ENCODE measurements at places on chromosomes 11 and 22. TPM values are rescaled to one million over a fixed set of nuclear protein-coding genes. Genes with fewer than 3 reads are reported as not detected.
A peak's percentile ranks its signal among the peaks of the same experiment; 100 is the strongest.

GRCh38 chr11:118087931-118088330 lies 1.2 kb upstream of the SMIM35 start:
- DNase-seq, result no peak

DNA sequence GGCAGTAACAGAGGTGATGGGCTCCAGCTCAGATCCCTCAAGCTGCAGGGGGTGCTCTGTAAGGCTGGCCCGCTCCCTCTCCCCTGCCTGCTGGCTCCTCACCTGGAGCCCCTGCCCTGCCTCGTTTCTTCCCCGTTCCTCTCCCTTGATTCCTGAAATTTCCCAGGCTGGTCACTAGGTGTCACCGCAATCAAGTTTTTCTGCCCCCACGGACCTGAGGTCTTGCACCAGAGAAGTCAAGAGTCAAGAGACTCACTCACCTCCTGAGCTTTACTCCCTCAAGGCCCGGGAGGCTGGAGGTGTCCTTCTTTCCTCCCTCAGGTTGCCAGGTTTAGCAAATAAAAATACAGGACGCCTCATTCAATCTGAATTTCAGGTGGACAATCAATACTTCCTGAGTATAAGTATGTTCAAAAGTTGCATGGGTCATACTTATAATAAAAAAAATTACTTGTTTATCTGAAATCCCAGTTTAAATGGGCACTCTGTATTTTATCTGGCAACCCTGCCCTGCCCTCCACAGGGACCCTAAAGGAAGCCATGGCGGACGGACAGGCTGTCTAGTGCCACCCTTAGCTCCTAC lies 69.2 kb downstream of the SCUBE1 start:
- peak; percentile 67 for DNase-seq

GRCh38 chr11:110366291-110366690 lies 63.5 kb upstream of the FDX1 start:
- DNase-seq, result peak; percentile 84

GRCh38 chr11:113956986-113957385 lies 17.9 kb upstream of the HTR3A start:
- DNase-seq, result no peak

DNA sequence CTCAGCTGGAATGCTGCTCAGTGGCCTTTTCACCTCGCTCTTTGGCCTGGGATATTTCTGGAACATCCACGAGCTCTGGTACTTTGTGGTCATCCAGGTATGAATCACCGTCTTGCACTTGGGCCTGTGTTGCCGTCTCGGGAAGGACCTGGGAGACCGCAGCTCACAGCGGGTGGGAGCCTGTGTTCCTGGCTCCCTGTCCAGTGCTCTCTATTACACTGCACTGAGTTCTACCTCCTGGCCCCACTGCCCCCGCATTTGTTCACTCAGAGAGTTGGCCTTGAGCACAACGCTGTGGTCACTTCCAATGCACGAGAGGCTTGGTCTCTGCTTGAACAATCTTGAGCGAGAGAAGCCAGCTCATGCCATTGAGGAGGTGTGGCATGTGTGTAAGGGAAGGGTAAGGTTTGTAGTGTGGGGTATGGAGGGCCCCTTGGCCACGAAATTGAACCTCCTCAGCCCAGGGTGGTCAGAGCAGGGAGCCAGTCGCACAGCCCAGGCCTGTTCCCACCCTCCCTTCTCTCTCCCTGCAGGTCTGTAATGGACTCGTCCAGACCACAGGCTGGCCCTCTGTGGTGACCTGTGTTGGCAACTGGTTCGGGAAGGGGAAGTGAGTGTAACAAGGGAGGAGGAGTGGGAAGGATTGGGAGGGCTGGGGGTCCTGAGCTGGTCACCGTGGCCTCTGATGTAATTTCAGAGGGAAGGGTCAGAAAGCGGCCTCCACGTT lies 16.2 kb downstream of the SLC37A2 start:
- no peak for DNase-seq

- DNase-seq, result no peak
Measured at GRCh38 chr11:6232899-6233298, 1.5 kb downstream of the FHIP1B start.

GRCh38 chr11:86608251-86608799 lies 64.1 kb downstream of the ME3 start:
- DNase-seq, result peak; percentile 76

DNA sequence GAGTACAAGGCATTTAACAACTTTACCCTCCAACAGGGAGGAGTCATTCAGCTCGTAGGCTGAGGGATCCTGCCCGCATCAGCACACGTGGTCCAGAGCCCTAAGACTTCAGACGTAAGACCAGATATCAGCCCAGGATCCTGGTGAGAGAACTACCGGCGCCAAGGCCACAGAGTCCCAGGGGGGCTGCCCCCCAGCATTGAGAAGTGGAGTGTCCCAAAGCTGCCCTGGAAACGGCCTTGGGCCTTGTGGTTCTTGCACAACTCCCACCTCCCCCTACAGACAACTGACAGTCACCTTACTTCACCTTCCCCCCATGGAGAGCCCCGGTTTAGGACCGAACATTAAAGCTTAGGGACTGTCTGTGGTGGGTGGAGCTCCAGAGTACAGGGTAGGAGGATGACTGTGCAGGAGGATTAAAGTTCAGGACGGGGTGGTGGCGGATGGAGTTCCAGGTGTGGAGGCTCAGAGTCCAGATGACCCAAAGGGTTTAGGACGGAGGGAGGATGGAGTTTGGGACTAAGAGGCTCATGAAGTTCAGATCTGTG lies 1.0 kb downstream of the C11orf91 start:
- no peak for DNase-seq

DNA sequence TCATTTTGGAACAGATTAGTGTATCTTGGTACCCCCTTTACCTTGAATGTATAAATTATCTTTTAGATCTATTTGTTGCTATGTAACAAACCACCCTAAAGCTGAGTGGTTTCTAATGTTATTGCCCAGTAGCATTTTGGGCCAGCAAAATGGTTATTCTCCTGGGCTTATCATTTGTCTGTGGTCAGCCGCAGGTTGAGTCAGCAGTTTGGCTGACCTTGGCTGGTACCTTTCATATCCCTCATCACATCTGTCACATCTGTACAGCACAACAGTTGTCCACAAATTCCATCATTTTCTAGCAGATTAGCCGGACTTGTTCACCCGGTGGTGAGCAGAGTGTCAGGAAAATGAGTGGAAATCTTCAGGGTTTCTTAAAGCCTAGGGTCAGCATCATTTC lies 588.5 kb upstream of the ARHGAP42 start:
- DNase-seq, result no peak

GRCh38 chr22:33898121-33898520 lies 22.2 kb downstream of the LARGE1 start:
- DNase-seq, result no peak

DNA sequence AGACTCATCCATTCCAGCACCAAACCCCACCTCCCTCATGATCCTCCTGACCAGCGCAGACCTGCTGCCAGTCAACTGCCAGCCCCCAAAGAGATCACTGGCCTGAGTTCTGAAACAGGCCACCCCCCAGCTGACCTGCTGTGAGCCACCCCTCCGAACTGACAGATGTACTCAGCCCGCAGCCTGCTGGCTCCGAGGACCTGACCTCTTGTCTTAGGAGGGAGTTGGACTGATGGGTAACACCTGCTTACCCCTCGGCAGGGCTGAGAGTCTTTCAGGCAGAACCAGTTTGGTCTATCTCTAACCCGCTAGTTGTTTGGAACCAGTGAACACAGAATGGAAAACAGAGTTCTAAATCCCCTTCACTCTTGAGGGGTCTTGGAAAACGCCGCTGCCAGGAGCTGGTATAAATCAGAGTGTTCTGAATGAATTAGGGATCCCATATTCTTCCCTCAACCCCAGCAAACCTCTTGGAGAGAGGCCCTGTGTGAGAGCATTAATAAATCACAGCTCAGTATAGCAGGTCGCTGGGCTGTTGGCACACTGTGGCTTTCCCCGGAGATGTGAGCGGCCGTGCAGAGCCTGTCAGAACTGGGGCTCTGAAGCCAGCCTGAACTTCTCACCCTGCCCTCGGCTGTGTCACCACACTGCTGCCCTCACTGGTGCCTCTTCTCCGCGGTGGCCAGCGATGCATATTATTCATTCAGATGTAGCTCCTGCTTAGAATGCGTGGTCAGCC lies 165.1 kb upstream of the NCAM1 start:
- no peak for DNase-seq

GRCh38 chr22:47259990-47260389 lies 497.5 kb downstream of the TBC1D22A start:
- no peak for DNase-seq

- no peak for DNase-seq
Measured at GRCh38 chr11:31529189-31529588, 19.6 kb downstream of the ELP4 start.

GRCh38 chr22:49953680-49954344 lies 6.8 kb upstream of the PIM3 start:
- no peak for DNase-seq

DNA sequence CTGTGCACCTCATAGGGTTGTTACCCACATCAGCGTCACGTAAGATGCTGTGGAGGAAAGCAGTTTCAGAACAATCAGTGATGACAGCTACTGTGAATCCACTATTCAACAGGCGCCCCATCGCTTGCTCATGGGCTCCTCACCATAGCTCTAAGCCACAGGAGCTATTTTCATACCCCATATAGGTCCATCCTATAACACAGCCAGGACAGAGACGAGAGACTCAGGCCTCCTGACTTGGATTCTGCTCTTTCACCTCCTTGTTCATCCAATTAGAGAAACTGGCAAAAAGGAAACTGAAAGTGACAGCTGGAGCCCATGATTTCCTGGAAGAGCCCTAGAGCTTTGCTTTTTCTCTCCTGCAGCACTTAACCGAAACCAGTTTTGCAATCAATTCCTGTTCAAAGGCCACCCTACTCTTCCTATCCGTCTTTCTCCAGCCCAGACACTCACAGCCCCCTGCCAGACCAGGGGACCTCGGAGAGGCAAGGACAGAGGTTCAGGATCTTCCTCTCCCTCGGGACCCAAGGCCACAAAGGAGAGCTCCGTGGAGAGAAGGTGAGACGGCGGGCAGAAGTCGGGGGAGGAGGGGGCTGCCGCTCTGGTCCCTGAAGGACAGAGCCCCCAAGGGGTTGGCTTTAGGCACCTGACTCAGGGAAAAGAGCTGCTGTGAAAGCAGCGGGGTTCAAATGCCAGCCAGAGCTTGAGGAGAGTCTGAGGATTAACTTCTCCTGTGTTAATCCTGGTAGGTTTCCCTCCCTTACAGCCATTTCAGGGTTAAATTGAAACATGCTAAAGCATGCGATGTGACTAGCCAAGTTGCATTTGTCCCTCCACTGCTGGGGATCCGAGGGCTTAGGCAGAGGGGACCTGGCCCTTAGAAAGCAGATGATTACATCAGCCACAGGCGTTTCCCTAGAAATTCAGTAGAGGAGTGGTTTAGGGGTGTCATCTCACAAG lies at the start of gene APOL6:
TSS of gene APOL6 (plus strand) at position 381 of the 960 bp plus-strand sequence. CDS start 7,980 bp downstream, outside the sequence.
- DNase-seq, result peak; percentile 47

- DNase-seq, result no peak
Measured at GRCh38 chr11:18974192-18974591, 35.0 kb upstream of the MRGPRX1 start.

DNA sequence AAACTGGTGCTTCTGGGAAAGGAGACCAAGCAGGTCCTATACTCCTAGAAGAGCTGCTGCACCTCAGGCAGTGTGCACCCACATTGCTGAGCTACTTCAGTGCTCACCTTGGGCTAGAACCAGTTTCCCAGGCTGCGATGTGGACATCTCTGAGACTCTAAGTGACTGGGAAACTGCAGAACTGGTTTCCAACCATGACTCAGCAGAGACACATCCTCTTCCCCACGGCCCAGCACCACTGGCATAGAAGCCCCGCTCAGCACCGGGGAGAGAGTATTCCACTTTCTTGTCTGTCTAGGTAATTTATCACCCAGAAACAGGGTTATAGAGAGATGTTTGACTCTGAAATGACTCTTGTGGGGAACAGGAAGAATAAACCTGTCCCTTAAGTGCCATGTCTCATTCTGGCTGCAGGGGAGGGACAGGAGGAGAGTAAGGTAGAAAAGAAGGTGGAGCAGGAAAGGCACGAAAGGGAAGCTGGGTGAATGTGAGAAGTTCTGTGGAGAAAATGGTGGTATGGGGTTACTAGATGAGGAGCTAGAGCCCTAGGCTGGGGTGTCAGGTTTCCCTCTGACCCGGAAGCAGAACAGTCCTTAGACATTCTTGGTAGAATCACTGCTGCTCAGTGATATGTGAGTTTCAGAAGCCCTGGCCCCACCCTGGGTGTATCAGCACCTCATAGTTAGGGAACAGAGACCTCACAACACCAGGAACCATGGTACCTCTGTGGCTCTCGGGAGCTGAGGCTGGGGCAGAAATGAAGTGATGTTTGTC lies 340.4 kb upstream of the NCAM1 start:
- no peak for DNase-seq

DNA sequence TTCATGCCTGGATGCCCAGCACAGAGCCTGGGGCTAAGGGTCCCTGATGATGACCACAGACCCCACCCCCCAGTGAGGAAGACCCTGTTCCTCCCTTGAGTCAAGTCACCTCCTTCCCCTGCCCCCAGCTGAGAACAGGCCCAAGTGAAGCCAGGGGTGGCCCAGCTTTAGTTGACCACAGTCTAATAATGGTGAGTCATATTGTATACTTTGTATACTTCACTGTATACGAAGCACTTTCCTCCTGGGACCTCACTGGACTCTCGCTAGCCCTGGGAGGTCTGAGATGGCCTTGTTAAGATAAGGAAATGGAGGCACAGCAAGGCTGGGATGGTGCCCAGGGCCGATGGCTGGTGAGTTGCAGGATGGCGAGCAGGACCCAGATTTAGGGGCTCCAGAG lies 3.7 kb upstream of the FLRT1 start:
- no peak for DNase-seq

GRCh38 chr11:130549393-130549999 lies 101.1 kb downstream of the ADAMTS15 start:
- no peak for DNase-seq

GRCh38 chr22:48554893-48555572 lies 1272.6 kb downstream of the BRD1 start:
- no peak for DNase-seq

GRCh38 chr11:128042290-128042751 lies 545.0 kb downstream of the ETS1 start:
- DNase-seq, result no peak

GRCh38 chr22:21014726-21015465 lies at the start of gene P2RX6:
Gene P2RX6 (plus strand): TSS chr22:21015165. CDS start chr22:21015175, 10 bp downstream.
- peak; percentile 89 for DNase-seq

- DNase-seq, result no peak
Measured at GRCh38 chr11:3136546-3137455, 28.3 kb downstream of the OSBPL5 start.

DNA sequence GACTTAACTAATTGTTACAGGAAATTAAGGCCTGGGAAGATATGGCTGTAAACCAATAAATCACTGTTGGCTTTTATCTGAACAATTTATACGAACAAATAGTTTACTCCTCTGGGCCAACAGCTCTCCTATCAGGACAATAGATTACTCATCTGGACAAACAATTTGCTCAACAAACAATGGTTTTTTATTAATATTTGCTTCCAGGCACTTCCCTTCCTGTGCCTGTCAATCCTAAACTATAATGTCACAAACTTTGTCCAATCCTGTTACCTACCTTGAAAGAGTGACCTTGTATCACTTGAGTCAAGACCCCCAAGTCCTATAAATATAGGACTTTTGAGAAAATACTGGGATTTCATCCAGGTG lies 87.6 kb upstream of the OR9Q1 start:
- no peak for DNase-seq

Gene PYGM
- total RNA-seq, result 12.1 TPM

Gene CADM1
- total RNA-seq, result 216 TPM

Gene SCUBE2
- 3.5 TPM for total RNA-seq

Gene MAPK8IP1
- 57.5 TPM for total RNA-seq

Gene OR4P4
- not detected for total RNA-seq

Gene SLC25A45
- total RNA-seq, result 10.1 TPM

Gene TUT1
- 24.3 TPM for total RNA-seq

Gene GPHA2
- 9.4 TPM for total RNA-seq

Gene CRYAB
- 18.4 TPM for total RNA-seq

Gene INS
- total RNA-seq, result not detected

Gene MFRP
- not detected for total RNA-seq

Gene ZNF214
- total RNA-seq, result 7.3 TPM

Gene NCAM1
- total RNA-seq, result 33.3 TPM

Gene UBXN1
- 190 TPM for total RNA-seq
